ENCODE measurements at places on chromosomes 16 and 17. TPM values are rescaled to one million over a fixed set of nuclear protein-coding genes. Genes with fewer than 3 reads are reported as not detected.

GRCh38 chr17:6160911-6161855 is 91.0 kb downstream of the WSCD1 start:
- DNase-seq, result no peak

DNA sequence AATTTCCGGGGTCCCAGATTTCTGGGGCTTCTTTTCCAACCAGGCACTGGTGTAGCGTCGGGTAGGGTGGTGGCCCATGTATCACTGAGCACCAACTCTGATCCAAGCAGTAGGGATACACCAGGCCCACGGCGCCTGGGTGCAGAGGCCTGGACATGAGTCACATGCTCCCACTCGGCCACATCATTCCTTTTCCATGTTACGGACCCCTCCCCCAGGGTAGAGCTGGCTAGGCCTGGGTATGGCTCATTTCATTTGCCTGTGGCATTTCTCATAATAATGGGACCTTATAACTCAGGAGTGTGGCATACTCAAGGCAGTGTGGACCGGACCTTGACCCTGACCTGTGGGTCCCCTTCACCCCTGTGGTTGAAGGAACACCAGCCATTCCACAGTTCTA is 18.0 kb upstream of the NDRG4 start:
- DNase-seq, result no peak

The WSCD1 gene
- total RNA-seq, result 7.5 TPM

The HS3ST3A1 gene
- total RNA-seq, result 2.5 TPM

DNA sequence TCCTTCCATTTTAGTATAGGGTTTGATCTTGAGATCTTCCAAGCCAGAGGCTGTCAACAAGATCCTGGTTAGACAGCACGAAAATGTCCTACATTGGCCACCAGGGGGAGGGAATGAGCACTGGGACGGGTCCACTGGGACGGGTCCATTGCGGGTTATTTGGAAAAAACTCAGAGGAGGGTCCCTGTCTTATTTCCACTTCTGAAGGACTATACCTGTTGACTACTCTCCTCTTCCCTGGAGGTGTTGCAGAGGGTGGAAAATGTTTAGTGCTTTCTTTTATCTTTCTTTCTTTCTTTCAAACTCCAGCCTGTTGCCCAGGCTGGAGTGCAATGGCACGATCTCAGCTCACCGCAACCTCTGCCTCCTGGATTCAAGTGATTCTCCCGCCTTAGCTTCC is 2.5 kb downstream of the TTLL6 start:
- DNase-seq, result no peak

GRCh38 chr17:44281570-44281969 is 13.6 kb upstream of the SLC4A1 start:
- DNase-seq, result no peak

DNA sequence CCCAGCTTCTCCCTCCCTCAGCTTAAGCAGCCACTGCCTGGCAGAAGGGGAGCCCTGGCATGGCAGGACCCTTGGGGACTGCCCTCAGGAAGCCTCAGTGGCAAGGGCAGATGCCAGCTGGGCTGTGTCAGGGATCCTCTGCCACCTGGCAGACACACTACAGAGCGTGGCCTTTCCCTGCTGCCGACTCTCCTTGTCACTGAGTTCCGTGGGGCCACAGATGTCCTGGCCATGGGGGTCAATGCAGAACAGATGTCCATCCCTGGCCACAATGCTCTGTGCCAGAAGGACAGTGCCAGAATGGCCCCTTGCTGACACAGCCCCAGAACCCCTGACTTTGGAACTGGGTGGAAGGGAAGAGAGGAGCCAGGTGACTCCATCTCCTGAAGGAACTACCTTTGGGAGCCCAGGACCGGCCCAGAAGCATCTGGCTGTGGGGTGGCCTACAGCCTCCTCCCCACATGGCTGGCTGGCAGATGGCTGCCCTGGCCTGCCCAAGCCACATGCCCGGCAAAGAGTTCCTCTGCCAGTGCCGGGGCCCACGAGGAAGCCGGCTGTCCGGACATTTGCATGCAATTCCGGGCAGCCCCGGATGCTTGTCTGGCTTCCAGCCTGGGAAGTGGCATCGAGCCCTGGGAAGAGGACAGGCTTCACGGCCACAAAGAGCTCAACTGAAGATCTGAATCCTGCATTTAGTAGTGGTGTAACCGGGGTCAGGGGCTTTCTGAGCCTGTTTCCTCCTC is 24.1 kb downstream of the NPTX1 start:
- DNase-seq, result no peak

GRCh38 chr16:16887193-16887592 is 508.3 kb downstream of the NPIPA7 start:
- DNase-seq, result no peak

The CNTD1 gene
- 0.33 TPM for total RNA-seq

The TNK1 gene
- 2.1 TPM for total RNA-seq

DNA sequence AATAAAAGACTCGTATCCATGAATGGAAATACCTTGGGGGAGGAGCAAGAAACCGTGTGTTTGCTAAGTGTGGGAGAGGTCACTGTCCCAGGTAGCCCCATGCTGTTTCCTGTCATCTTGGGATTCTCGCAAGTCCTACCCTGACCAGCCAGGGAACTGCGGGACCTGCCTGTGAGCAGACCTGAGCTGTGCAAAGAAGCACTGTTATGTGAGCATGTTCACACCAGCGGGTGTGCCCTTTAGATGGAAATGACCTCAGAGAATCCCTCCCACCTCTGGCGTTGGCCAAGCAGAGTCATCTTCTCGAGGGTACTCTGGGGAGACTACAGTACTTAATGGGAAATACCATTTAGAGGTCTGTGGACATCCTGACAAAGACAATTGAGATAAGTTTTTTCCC is 127.0 kb upstream of the MON1B start:
- no peak for DNase-seq

DNA sequence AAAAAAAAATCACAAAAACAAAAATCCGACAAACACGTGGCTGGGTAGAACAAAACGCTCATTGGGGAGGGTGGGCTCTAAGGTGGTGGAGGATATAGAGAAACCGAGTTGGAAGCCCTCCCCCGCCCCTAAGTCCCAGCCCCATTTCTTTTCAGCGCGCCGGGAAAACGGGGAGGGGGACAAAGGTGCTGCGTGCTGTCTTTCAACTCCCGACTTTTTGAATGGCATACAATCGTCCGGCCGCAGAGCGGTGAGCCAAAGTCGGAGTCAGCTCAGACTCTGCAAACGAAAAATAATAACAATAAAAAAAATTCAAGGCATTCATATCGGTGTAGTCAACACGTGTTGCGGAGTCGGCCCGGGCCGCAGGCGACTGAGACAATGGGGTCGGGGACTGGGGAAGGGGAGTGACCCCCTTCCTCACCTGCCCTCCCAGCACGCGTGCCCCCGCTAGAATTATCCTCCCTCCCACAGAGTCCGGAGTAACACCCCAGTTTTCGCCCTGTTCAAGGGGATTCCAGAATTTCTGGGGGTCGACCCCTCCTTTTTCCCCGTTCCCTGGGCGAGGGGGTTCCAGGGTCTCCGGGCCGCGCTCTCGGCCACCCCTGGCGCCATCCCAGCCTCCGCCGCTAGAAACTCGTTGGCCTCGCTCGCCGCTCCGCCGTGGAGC is 1.7 kb upstream of the IGF2BP1 start:
- DNase-seq, result no peak

The RCVRN gene
- total RNA-seq, result 0.55 TPM

The TMEM114 gene
- total RNA-seq, result not detected

DNA sequence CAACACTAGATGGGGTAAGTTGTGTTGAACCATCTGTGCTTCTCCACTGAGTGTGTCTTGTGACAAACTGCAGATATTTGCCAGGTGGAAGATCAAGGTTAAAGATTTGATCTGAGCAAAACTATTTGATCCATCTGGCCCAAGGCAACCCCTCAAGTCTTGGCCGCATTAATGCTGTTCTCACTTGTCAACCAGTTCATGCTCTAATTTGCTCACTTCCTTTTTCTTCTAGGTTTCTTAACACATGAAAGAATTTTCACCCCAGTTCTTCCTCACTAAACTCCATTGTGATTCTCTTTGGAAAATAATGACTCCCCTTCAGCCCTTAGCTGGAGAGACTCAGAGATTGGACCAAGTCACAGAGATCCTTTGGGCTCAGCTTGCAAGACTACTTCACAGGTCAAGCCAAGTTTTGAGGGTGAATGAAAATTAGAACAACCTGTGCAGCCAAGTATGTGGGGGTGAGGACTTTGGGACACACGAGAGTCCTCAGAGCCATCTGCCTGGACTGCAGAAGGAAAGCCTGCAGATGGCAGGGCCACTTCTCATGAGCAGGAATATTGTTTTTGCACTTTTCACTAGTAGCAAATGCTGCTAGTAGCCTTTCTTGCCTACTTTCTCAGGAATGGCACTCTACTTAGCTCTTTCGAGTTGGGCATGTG is 166.5 kb downstream of the AXIN2 start:
- no peak for DNase-seq

GRCh38 chr17:75289115-75289831 is at the start of gene SLC25A19:
Gene SLC25A19 (minus strand): TSS chr17:75289433. CDS start chr17:75286764, 2,669 bp downstream.
- DNase-seq, result peak; percentile 100

- no peak for DNase-seq
These were observed 1.4 kb downstream of the HES7 start for GRCh38 chr17:8122422-8122923.

DNA sequence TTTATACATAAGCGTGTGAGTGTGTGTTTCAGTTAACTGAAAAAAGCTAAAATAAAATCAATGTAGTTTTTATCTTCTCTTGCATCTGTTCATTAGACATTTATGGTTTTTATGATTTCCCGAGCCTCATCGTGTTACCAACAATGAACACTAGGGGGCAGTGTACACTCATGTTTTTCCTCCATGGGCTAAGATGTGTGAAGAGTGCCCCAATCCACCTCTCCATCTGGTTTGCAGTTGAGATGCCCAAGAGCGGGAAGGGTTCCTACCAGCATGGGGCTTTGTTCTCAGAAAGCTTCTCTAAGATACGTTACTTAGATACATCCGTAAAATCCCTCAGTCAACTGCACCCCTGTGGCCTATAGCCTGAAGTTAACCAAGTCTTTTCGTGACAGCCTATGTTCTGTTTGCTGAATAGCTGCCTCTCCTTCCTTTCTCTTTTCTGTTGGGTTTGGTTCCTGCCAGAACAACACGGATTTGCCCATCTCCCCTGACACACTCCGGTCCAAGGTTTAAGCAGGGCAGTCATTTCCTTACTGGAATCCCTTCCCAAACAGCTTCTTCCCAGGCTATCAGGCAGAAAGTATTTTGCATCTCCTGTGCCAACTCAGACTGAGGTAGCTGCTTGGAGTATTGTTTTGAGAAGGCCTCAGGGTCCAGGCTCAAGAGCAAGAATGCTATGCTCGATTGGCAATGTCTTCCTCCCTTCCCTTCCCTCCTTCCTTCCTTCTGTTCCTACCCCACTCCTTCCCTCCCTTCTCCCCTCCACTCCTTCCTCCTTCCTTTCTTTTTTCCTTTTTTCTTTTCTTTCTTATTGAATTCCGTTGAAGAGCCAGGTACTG is 12.9 kb upstream of the ELAC2 start:
- DNase-seq, result no peak

DNA sequence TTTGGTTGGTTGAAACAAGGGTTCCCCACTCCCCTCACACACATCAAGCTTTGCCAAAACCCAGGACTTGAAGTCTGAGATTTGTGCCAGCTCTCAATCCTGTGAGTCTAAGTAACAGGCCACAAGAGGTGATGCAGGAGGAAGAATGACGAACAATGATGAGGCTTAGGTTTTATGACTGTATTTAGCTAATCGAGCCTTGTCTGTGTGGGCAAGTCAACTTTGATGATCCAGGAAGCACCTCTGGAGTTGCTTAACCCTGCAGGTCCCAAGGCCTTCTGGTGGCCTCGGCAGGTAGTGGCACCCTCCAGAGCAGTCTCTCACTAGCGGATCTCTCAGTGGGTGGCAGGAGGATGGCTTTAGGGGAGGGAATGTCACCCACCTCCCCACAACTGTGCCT is 28.7 kb downstream of the CDK5RAP3 start:
- DNase-seq, result no peak

GRCh38 chr17:48960834-48961515 is 7.4 kb downstream of the GIP start:
- DNase-seq, result no peak

The PHF23 gene
- total RNA-seq, result 45.4 TPM

The GAS2L2 gene
- not detected for total RNA-seq

The TAT gene
- total RNA-seq, result not detected

- peak; percentile 70 for DNase-seq
These were observed 7.1 kb upstream of the BAIAP2 start for GRCh38 chr17:81027591-81028505.

The HEATR9 gene
- total RNA-seq, result not detected

DNA sequence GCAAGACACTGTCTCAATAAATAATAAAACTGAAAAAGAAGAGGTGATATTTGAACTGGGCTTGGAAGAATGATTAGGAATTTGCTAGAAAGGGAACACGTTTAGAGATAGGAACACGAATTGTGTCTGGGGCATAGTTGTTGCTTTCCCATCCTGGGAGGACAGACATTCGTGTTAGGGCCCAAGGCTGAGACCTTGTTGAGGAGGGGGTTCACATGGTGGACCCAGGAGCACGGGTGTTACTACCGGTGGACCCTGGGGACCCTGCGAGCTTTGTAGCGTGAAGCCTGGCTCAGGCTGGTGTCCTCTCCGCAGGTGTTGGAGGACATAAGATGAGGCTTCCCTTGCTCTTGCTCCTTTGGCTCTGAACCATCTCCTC is 1.2 kb downstream of the ACSF3 start:
- DNase-seq, result no peak

GRCh38 chr16:69852815-69853214 is 90.7 kb downstream of the WWP2 start:
- no peak for DNase-seq

DNA sequence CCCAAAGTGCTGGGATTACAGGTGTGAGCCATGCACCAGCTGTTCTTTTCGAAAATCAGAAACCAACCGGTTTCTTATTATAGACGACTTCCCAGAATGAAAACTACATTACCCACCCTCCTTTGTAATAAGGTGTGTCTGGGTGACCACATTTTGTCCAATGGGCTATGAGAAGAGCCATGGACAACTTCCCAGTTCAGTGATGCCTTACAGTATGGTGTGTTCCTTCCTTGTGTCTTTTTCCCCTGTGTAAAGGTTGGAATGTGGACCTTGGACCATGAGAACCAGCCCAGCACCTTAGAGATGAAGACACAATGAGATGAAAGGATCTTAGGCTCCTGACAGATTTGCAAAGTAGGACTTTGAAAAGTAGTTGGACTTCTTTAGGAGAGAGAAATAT is 85.0 kb upstream of the ATF7IP2 start:
- no peak for DNase-seq

DNA sequence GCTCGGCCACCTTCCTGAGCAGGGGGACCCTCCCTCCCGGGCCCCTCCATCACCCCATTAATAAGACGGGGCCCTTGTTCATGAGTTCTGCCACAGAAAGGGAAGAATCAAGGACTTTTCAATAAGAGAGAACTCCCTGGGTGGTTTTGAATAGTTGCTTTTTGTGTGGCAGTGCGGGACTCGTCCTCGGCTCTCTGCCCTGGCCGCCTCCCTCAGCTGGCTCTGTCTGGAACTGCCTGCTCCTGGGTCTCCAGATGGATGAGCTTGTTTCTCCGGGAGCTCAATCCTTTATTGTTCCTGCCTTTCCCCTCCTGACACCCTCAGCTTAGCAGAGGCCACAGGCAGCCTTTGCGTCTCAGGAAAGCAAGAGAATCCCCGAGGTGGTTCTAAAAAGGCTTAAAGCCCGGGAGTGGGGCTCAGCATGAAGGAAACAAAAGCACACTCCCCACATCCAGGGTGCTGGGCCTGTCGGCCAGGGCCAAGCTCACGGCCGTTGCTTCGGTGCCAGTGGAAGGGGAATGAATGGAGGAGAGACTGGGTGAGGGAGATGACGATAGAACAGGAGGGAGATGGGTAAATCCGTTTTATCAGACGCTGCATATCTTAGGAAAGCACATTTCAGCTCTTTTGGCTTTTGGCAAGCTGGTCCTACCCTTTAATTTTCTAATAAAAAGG is 60.2 kb downstream of the RAI1 start:
- DNase-seq, result no peak
